ENCODE measurements at places on chromosomes 11 and 22.

DNA sequence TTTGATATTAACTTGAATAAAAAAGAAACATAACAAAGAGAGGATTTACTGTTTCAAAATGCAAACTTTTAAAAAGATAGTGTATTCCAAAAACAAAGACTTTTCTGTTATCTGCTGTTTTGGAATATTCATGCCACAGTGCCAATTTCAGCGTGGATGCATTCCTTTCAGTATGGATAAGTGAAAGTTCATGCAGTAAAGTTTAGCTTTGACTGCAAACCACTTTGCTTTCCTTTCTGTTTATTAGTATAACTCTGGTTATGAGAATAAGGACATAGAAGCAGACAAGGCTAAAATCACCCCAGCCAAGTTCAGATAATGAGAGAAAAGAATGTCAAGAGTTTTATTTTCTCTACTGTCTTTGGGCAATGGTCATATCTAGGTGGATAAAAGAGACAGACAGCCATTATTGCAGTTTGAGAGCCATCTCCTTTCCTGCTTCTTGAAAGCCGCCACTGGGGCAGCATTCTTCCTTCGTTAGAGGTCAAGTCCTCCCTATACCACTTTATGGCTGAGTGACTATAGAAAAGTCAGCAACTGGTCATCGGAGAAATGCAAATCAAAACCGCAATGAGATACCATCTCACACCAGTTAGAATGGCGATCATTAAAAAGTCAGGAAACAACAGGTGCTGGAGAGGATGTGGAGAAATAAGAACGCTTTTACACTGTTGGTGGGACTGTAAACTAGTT lies 82.4 kb upstream of the BLID start:
- no peak for DNase-seq

DNA sequence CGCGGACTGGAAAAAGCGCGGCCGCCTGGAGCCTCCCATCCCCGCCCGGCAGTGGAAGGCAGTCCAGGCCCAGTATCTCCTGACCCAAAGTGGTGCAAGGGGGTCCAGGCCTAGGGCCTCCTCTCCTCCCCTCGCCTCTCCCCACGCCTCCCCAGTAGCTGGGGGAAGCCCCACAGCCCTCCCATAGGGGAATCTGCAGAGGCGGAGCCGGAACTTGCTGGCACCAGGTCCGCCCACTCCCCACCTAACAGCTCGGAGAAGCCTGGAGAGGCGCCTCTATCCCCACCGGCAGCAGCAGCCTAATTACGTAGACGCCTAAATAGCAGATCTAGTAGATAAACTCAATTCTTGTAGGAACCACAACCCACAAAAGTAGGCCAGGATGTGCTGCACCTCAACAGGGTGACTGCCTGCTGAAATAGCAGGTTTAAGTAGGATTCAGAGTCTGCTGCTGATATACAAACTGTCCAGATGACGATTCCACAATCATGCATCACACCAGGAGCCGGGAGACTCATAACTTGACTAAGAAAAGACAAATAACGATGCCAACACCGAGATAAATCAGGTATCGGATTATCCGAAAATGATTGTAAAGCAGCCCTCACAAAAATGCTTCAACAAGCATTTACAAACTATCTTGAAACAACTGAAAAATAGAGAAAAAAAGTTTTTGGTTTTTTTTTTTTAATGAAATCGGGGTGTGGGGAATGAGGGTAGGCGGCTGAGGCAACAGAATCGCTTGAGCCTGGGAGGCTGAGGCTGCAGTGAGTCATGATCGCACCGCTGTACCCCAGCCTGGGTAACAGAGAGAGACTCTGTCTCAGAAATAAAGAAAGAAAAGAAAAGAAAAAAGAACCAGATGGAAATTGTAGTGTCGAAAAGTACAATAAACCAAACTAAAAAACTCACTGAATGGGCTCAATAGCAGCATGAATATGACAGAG lies 11.4 kb upstream of the BRD1 start:
- DNase-seq = peak; percentile 89

DNA sequence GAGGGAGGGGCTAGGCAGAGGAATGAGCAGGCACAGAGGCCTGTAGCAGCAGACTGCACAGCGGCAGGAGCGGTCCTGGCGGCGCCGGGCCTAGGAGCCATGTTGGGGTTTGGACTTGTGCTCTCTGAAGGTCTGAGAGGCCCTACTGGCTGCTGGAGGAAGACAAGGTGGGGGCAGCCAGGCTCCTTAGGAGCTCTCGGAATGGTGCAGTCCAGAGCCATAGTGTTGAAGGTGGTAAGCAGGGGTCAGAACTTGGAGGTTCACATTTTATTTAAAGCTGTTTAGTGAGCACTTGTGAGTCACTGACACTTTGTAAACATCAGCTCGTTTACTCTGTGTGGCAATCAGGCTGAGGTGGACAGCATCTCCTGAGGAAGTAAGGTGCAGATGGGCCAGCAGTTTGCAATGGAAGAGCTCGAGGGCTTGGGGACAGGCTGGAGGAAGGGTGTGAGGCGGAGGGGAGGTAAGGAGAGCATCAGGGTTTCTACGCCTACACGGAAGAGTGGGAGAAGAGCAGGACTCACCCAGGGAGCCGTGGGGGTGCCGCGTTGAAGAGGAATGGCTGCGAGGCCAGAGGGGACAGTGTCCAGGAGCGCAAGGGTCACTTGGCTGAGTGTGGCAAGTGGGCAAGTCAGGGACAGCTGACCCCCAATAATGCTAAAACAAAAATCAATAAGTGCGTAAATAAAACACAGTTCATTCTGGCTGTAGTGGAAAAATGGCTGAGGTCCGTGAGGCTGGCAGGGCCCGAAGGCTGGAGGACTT lies 10.0 kb upstream of the TMEM191C start:
- no peak for DNase-seq

DNA sequence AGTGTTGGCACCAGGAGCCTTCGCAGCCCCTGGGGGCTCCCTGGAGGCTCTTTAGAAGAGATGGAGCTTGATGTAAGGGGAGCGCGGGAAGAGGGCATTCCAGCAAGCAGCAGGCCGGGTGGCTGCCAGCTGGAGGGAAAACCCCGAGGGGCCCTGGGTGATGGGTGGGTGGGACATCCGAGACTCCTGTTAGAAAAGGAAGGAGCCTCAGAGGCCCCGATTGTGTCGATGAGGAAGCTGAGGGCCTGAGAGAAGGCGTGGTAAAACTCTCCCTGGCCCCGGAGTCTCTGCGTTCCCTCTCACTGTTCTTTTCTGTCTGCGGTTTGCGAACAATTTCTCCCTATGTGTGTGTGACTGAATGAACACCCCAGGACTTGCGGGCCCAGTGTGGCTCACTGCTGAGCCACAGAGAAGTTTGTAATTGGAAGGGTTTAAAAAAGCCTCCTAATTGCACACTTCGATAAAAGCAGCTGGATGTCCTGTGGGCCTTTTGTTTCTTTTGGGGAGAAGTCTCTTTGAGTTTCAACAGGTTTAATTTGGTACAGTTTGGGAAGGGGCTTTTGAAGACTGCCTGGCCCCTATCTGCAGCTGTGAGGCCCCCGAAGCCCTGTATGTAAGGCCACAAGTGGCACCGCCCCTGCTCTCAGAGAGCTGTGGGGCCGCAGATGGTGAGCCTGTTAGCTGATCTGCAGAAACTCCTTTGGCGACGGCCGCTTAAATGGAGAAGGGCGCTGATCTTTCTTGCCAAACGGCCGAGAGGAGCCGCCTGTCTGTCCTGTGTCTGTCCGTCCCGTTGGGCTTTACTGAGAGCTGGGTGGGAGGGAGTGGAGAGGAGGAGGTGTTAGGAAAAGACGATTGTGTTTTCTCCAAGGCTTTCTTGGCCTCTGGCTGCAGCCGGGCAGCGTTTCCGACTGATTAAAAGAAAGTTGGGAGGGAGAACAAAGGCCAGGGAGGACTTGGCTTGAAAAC lies 2.0 kb downstream of the FBLN1 start:
- no peak for DNase-seq

DNA sequence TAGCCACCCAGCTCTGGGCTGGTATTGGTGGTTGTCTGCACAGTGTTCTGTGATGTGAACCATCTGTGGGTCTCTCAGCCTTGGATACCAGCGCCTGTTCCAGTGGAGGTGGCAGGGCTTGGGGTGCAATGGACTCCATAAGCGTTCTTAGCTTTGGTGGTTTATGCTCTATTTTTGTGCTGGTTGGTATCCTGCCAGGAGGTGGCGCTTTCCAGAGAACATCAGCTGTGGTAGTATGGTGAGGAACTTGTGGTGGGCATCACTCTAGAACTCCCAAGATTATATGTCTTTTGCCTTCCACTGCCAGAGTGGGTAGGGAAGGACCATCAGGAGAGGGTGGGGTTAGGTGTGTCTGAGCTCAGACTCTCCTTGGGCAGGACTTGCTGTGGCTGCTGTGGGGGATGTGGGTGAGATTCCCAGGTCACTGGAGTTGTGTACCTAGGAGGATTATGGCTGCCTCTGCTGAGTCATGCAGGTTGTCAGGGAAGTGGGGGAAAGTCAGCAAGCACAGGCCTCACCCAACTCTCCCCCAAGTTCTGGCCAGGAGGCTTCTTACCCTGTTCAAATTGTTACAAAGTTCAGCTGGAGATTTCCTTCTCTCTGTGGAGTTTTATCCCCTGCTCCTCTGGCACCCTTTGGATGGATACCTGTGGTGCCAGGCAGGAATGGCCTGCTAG lies 47.2 kb downstream of the MRGPRX2 start:
- no peak for DNase-seq

DNA sequence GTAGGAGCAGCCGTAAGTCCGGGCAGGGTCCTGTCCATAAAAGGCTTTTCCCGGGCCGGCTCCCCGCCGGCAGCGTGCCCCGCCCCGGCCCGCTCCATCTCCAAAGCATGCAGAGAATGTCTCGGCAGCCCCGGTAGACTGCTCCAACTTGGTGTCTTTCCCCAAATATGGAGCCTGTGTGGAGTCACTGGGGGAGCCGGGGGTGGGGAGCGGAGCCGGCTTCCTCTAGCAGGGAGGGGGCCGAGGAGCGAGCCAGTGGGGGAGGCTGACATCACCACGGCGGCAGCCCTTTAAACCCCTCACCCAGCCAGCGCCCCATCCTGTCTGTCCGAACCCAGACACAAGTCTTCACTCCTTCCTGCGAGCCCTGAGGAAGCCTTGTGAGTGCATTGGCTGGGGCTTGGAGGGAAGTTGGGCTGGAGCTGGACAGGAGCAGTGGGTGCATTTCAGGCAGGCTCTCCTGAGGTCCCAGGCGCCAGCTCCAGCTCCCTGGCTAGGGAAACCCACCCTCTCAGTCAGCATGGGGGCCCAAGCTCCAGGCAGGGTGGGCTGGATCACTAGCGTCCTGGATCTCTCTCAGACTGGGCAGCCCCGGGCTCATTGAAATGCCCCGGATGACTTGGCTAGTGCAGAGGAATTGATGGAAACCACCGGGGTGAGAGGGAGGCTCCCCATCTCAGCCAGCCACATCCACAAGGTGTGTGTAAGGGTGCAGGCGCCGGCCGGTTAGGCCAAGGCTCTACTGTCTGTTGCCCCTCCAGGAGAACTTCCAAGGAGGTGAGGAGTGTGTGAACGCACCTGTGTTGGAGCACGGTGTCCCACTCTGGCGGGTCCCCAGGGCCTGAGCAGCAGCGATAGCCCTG lies at the start of gene TAGLN:
Gene TAGLN, plus strand, starts transcription at position 318 of the 863 bp plus-strand sequence. CDS start 3,644 bp downstream, outside the sequence.
- no peak for DNase-seq

- DNase-seq = no peak
These were observed 380.9 kb downstream of the TBC1D22A start for GRCh38 chr22:47143249-47143938.

- no peak for DNase-seq
These were observed 9.5 kb upstream of the LTO1 start for GRCh38 chr11:69684651-69685050.

GRCh38 chr11:73159297-73159696 lies 17.2 kb upstream of the FCHSD2 start:
- DNase-seq = no peak

GRCh38 chr11:70671083-70671482 lies 272.8 kb downstream of the CTTN start:
- no peak for DNase-seq

- DNase-seq = no peak
These were observed 75.0 kb downstream of the C11orf65 start for GRCh38 chr11:108392353-108392752.

DNA sequence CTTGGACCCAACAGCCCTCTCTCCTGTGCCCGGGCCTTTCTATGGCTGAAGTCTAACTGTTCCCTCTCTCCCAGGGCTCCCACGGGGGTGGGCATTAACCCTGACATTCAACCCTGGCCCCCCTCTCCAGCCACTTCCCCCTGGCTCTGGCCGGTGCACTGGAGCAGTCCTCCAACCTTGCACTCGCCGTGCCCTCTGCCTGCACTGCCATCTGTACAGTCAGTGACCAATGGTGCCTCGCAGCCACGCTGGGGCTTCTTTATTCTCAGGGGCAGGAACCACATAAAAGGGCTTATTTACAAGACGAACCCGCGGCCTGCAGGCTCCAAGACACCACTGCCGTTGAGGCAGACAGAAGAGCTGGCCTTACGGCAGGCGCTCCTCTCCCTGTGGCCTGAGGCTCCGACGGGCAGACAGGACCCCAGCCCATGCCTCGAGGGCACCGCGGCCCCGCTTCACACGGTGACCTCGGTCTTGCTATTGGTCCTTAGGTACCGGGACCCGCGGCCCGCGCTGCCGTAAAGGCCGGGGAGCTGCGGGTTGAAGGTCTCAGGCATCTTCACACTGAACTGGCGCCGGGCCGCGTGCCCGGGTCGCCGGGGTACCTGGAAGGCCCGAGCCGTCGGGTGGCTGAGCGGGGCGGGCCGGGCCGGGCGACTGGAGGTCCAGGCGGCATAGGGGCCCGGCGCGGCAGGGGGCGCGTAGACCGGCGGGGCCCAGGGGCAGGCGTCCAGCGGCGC lies 5.4 kb downstream of the SHISA8 start:
- DNase-seq = no peak

GRCh38 chr11:67054836-67055523 lies 1.7 kb upstream of the RHOD start:
- DNase-seq = no peak

GRCh38 chr11:6040874-6041273 lies 10.3 kb upstream of the OR56A1 start:
- no peak for DNase-seq

- no peak for DNase-seq
These were observed 22.0 kb upstream of the ZC3H12C start for GRCh38 chr11:110071197-110071596.

DNA sequence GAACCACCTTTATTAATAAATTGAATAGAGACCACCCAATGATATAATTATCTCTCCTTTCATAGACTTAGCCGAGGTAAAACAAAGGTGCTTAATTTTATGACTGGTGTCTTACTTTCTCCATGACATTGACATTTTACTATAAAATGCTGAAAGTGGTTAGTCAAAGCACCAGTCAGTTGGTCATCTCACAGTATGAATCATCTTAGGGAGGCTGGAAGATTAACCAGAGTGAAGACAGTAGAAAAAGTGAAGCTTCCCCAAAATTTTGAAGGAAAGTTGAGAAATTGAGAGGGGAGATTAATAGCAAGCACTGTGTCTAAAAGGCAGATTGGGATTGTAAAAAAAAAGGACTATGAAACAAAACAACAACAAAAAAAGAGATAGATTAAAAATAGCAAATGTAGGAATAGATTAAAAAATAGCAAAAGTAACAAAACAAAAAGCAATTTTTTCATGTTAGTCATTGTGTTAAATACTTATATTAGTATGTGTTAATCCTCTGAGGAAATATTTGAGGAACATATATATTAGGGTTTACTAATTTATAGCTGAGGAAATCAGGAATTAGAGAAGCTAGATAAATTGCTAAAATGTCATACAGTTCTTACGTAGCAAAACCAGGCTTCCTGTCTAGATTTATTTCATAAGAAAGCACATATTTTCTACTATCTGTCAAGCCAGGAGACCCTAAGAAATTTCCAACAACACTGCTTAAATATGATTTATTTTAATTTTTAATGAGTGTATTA lies 557.3 kb upstream of the ANO5 start:
- DNase-seq = no peak
